ENCODE measurements at places on chromosomes 11 and 22. TPM values are rescaled to one million over a fixed set of nuclear protein-coding genes. Genes with fewer than 3 reads are reported as not detected.

DNA sequence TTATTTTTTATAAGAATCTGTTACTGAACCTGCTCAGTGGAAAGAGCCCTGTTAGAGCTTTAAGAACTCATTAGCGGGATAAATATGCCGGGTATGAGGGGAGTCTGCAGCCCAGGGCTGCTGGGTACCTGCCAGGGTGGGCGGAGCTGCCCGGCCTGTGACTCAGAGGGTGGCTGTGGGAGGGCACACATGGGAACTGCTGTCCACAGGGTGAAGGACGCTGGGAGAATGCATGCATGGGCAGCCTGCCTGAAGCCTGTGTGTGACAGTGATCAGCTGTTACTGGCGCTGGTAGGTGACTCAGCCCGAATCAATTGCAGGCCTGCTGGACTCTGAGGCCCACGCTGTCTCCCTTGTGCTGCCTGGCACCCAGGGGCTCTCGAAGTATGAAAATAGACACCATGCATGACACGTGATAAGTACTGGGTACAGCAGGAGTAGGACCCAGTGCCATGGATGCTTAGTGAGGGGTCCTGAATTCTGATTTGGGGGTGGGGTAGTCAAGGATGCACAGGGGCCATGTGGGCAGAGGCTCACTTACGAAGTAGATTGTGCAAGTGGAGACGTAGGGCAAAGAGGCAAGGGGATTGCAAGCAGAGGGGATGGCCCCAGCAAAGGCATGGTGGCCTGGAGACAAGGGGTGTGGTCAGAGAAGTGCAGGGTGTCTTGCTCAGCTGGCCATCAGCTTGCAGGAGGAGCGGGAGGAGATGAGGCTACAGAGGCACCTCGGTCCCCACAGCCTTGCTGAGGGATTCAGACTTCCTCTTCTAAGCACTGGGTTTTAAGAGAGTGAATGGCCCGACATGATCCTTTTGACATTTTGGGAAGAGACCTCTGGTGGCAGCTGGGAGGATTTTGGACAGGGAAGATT lies 36.5 kb downstream of the GRIK4 start:
- DNase-seq = no peak

The DRD4 gene
- total RNA-seq = 2.7 TPM

The OR4D9 gene
- not detected for total RNA-seq

DNA sequence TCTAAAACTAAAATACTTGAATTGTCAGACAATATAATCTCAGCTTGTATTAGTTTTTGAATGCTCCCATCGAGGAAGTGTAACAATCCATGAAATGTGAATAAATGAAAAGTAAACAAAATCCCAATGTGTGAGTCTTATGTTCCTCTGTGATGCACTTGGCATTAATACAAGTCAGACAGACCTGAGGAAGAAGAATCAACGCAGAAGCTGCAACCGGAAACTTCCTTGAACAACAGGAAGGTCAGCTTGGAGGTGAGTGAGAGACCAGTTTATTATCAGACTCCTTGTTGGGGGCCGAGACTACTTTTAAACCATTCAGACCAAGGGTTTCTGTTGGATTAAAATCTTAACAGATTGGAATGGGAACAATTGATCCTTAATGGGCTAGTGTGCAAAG lies 24.2 kb downstream of the NUP50 start:
- no peak for DNase-seq

DNA sequence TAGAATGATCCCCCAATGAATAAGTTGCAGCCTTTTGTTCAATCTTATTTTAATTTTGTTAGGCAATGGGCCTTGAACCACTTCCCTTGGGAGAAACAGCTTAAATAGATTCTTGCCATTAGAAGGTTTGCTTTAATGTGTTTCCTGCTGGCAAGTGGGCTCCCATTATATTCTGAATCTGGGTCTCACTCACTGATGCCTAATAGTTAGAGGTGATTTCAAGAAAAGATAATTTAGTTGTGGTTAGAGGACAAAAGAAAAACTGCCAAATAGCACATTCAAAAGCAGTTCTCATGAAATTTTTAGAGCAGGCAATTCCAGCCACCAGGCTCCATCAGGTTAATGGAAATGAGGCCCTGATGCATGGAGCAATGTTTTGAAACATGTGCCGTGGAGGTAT lies 362.6 kb upstream of the CHORDC1 start:
- no peak for DNase-seq

DNA sequence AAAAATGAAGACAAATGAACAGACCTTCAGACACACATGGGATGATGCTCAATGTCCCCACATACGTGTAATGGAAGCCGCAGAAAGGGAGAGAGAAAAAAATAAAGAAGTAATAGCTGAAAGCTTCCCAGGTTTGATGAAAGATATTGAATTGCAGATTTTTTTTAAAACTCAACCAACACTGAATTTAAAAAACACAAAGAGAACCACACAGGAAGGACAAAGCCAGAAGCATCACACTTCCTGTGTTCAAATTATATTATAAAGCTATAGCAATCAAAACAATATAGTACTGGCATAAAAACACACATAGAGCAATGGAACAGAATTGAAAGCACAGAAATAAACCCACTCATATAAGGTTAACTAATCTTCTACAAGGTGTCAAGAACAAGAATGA lies 26.5 kb downstream of the TMEM45B start:
- no peak for DNase-seq

- DNase-seq = no peak
These were observed 1.5 kb upstream of the IL17REL start for GRCh38 chr22:50014053-50014501.

The TSKU gene
- total RNA-seq = 105 TPM

DNA sequence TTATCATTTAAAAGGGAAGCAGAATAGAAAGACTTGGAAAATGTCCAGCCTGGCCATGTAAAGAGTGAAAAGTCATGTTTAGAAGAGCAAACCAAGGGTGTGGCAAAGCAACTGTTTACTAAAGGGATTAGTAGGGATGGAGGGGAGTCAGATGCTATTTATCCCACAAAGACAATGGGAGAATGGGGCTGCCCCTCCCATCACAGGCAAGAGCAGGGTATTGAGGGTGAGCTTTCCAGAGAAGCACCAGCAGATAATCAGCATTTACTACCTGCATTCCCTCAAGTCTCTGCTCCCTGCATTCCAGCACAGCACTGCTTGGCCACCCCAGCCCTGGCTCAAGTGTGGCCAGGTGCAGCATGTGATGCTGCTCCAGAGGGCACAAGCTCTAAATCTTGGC lies 18.5 kb upstream of the QSER1 start:
- peak; percentile 61 for DNase-seq

The ZNF280B gene
- 10.6 TPM for total RNA-seq

DNA sequence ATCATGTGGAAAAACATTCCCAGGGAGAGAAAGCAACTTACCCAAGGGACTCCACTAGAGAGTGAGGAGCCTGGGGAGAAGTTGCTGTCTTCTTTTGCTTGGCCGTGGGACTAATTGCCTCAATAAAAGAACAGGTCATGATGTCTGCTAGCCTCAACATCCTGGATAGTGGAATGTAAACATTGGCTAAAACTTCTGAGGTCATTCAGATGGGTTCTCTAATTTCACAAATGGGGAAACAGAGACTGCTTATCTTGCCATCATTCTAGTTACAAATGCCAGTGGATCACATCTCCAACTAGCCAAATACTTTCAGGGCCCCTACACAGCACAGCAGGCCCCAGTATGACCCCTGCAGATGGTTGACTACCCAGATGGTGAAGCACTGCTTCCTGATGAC lies 28.4 kb upstream of the PAMR1 start:
- no peak for DNase-seq

DNA sequence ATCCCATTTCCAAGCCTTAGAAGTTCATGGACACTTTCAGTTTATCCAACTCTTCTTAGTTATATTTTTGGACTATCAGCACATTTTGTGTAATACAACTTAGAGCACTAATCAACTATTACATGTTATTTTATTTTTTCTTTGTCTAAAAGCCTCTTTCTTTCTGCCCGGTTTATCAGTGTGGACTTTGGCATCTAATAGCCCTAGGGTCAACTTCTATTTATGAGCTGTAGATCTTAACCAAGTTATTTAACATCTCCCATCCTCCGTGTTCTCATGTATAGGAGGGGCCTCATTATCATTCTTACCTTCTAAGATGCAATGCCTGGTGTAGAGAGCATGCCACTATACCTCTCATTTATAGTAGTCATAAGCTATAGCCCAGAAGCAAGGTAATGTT lies 4.4 kb downstream of the CARD16 start:
- DNase-seq = no peak

The NRXN2 gene
- 1.5 TPM for total RNA-seq

The PKDREJ gene
- 0.04 TPM for total RNA-seq

GRCh38 chr11:75474878-75475766 lies 42.1 kb upstream of the KLHL35 start:
- peak; percentile 90 for DNase-seq

GRCh38 chr11:23320131-23320530 lies 459.9 kb upstream of the CCDC179 start:
- DNase-seq = no peak
